Astrocyte of the spinal cord (primary cell): ENCODE measurements at places on chromosomes 3 and 15.

GRCh38 chr15:64037966-64038365, 8.3 kb downstream of the DAPK2 start:
- DNase-seq: no peak

GRCh38 chr3:125116311-125117080, 60.7 kb upstream of the HEG1 start:
- peak; percentile 82 for DNase-seq

DNA sequence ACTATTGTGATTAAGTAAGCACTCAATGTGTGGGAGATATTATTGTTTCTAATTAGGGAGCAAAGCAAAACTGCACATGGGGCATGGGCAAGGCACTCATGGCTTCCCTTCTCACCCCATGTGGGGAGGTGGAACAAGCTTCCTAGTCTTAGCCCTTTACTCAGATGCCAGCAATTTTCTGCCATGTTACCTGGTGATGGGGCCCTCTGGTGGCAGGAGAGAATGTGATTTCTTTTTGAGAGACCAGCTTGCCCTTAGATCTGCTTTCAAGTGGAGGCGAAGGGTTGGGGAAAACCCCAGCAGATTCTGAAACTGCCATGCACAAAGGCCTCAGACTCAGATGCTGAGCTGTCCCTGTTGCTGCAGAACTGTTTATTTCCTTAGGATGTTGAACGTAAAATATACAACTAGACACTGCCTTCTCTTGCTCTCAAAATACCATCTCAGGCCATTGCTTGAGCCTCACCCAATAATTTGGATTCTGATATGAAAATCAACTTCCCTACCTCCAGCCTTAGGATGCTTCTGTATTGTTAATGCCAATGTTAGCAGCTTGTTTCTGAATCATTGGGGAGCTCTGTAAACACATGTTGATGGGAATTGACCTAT, 130.2 kb upstream of the TPRG1 start:
- peak; percentile 43 for DNase-seq

DNA sequence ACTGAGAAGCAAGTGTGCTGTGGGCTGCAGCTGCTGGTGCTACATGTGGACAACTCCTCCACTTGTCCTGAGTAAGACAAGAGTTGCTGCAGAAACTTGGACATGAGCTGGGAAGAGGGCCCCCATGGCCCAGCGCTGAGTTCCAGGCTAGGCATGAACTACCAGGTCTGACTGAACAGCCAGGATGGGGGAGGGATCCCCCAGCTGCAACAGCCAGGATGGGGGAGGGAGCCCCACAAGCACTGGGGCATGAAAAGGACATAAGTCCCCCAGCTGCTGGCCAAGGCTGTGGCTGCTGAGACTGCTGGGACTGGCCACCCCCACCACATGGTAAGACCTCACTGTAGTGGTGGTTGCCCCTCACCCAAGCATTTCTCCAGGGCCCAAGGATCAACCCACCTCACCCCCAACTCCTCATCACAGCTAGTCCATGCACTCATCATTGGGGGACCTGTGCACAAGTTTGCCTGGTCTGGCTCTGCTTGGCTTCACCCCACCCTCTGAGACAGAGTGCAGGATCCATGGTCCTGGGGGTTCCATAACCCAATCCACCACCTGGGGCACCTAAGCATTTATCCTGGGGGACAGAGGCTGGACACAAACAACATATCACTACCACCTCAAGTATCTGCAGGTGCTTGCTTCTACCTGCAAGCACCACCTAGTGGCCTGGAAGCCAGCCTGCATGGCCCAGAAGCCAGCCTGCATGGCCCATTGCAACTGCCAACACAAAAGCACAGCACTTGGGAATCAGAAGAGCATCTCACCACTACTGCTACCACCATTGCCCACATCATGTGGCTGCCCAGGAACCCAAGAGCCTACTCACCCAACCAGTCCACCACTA, 84.5 kb upstream of the STT3B start:
- peak; percentile 14 for DNase-seq

- no peak for DNase-seq
Observed at GRCh38 chr3:127068111-127068810, 85.3 kb downstream of the PLXNA1 start.

DNA sequence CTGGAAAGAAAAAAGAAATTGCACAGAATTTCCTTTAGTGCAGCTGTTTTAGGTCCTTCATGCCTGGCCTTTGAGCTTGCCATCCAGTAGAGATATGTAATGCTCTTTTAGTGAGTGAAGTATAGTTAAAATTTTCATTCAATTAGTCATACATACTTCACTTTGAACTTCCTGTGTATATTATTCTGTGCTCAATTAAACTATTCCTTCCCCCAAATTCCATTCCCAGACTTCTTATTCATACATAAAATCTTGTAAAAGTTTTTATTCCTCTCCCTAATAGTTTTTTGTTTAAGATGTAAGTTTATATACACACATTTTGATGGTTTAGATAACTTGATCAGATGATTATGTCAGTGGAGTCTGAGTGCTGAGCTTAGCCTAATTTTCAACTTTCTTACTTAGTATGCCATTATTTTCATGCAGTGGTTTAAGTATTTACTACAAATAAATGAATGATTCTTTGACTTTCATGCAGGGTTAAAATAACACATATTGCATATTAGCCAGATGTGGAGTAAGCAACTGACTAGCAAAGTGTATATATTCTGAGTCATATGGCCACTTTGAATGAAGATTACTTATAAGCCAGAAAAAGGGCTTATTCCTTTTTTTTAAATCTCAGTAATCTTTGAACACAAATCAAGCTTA, 42.5 kb upstream of the ABHD10 start:
- DNase-seq: peak; percentile 77

GRCh38 chr3:64184621-64185020, 40.6 kb downstream of the PRICKLE2 start:
- peak; percentile 67 for DNase-seq

- DNase-seq: no peak
Observed at GRCh38 chr15:83837945-83838571, 184.1 kb downstream of the ADAMTSL3 start.

- DNase-seq: no peak
Observed at GRCh38 chr15:25735550-25736384, 127.4 kb downstream of the ATP10A start.

GRCh38 chr3:100257586-100257985, 3.2 kb upstream of the TBC1D23 start:
- peak; percentile 50 for DNase-seq

- peak; percentile 95 for DNase-seq
Observed at GRCh38 chr3:193869221-193870201, 266.4 kb upstream of the HES1 start.

- no peak for DNase-seq
Observed at GRCh38 chr3:113662824-113663223, 33.6 kb downstream of the USF3 start.

GRCh38 chr3:52041118-52041731, 15.1 kb downstream of the DUSP7 start:
- DNase-seq: no peak

- DNase-seq: peak; percentile 88
Observed at GRCh38 chr15:72685925-72686794, at the start of the genes BBS4 and HIGD2B. Gene BBS4 (plus strand): TSS chr15:72686207. CDS start chr15:72686228, 21 bp downstream. Gene HIGD2B (minus strand): TSS chr15:72686182. CDS start chr15:72676374, 9,808 bp downstream.
